ENCODE measurements at places on chromosomes 2 and 18.

DNA sequence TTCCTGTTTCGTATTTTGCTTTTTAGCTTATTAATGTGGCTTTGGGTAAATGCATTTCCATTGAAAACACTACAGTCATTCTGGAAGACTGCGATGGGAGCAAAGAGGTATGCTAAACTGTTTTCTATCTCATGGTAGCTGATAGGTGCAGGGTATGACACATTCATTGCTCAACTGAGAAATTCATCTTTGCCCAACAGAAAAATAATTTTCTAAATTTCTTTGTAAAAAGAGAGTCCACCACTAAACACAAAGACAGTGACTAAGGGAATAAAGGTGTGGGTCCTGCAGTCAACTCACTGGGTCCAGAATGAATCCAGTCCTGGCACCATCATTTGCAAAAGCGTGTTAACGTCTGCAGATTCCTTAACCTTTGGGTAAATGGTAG lies 19.9 kb downstream of the ERMN start:
- no peak for DNase-seq

- no peak for DNase-seq
These were observed 263.9 kb downstream of the FIGN start for GRCh38 chr2:163471947-163472346.

- DNase-seq, result peak; percentile 64
These were observed 431.8 kb upstream of the SPHKAP start for GRCh38 chr2:228613133-228613850.

DNA sequence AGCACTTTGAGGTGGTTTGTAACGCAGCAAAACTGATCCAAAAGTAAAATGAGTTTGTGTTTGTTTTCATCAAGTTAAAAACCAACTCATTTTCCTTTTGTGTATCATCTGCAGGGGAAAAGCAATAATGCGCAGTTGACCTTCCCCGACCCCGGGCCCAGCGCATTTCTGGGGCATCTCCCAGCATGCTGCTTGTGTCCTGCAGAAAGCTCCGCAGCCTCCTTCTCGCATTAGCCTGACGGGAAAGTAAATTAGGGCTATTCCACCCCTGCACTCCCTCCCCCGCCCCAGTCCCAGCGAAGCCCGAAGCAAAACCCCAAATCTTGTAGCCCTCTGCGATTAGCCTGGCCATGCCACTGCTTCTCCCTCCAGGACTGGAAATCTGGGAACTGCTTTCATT lies 82.0 kb upstream of the PPM1B start:
- no peak for DNase-seq

DNA sequence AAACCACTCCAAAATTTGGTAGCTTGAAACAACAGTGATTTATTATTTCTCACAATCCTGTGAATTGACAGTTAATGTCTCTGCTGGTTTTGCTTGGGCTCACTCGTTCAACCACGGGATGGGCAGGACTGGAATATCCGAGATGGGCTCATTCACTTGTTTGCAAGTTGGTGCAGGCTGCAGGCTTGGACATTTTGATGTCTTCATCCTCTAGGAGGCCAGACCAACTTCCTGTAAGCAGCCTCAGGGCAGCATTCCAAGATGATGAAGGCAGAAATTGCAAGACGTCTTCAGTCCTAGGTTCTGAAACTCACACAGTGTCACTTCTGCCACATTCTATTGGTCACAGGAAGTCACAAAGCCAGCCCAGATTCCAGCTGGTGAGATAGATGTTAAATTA lies 47.1 kb downstream of the GPR39 start:
- DNase-seq, result no peak

- peak; percentile 53 for DNase-seq
These were observed at the start of the genes DOK1 and LOXL3 for GRCh38 chr2:74553892-74554819. Gene DOK1 (plus strand): TSS chr2:74554720. CDS start chr2:74554755, 35 bp downstream. Gene LOXL3 (minus strand): TSS chr2:74553942. CDS start chr2:74552634, 1,308 bp downstream.

GRCh38 chr2:113910967-113911678 lies 21.2 kb downstream of the ACTR3 start:
- no peak for DNase-seq

DNA sequence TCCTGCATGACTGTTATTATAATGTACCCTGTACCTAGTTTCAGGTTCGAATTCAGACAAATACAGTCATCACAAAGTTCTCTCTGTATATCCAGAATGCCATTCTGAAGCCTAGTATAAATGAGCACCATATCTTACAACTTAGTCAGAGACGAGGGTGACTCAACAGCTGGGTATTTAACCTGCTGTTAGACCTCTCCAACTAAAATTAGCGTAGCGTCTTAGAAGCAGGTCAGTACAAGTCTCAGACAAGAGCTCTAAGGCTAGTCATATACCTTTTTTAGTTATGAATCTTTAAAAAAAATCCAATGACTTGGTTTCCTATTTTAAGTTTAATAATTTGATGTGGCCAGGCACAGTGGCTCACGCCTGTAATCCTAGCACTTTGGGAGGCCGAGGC lies 74.1 kb downstream of the CABYR start:
- DNase-seq, result no peak

DNA sequence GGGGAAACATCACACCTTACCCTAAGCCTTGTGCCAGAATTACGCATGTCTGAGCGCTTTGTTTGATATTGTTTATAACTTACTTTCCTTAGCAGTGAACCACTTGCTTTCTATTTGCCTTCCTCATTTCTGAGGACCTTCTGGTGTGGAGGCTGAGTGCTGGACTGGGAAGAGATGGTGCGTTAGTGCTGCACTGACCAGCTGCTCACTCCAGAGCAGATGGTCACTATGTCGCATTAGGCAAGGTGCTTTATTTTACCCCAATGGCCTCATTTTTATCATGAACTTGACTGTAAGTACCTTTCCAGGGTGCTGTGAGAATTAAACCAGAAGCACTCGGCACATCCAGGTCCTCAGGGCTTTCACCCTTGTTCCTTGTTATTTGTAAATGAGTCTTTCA lies 46.6 kb upstream of the TMEM18 start:
- no peak for DNase-seq
